Thyroid gland (tissue), 4 donors: ENCODE measurements at places on chromosomes 13 and 19.
A peak's percentile ranks its signal among the peaks of the same experiment; 100 is the strongest.

GRCh38 chr19:14416817-14417231 lies 2.3 kb downstream of the DDX39A start:
- DNase-seq, result no peak
- H3K27me3 ChIP-seq, result no peaks in the 10 kb centered on the region
- peaks cover 34% of the 10 kb centered on the region for H3K4me1 ChIP-seq

DNA sequence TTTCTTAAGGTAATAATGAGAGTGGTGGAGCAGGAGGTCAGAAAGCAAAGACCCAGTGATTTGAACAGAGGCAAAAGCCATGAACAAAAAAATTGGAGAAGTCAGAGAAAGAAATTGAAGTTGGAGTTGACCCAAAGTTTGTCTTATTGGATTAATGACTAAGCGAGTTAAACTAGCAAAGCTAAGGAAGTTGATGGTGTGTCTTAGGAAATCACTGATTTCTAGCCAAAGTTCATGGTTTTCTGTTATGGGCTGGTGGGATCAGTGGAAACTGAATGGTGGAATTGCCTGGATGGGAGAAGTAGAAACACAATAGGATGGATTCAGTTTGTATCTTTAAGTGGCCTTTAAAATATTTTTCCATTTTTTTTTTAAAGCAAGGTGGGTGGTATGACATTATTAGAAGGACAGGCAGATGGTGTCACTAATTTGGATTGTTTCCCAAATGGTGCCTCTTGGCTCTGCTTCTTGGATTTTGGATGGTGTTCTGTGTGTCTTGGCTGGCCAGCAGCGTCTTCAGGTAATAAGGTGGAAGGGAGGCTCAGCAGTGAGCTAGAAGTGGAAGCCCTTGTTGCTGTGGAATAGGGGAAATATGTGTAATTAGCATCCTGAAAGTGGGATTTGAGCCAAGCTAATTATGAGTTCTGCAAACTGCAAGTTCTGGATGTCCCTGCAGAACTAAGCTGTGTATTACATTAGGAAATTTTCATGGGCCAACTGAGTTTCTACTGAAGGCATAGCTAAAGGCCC lies 302.9 kb downstream of the LMO7 start:
- H3K4me1 ChIP-seq, result no peaks in the 10 kb centered on the region
- DNase-seq, result peak; percentile 4
- H3K27me3 ChIP-seq, result no peaks in the 10 kb centered on the region
- no peak overlapping the region for H3K27ac ChIP-seq

DNA sequence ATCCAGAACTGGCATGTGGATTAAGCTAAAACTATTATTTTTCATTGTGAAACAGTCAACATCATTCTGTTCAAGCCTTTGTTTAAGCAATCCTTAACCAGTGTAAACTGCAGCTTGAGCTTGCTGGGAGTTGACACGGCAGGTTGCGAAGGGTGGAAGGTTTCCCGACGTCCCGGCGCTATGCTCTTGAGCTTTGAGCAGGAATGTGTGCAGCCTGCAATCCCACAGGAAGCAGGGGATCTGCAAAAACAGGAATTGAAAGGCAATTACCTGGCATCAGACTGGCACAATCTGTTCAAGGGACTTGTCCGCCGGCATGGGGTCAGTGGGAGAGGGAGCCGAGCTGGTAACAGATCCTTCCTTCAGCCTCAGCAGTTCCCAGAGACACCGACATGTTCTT lies 586.7 kb upstream of the SGCG start:
- no peaks in the 10 kb centered on the region for H3K4me1 ChIP-seq
- H3K36me3 ChIP-seq, result no peaks in the 10 kb centered on the region
- H3K4me3 ChIP-seq, result no peak overlapping the region
- no peak for DNase-seq

DNA sequence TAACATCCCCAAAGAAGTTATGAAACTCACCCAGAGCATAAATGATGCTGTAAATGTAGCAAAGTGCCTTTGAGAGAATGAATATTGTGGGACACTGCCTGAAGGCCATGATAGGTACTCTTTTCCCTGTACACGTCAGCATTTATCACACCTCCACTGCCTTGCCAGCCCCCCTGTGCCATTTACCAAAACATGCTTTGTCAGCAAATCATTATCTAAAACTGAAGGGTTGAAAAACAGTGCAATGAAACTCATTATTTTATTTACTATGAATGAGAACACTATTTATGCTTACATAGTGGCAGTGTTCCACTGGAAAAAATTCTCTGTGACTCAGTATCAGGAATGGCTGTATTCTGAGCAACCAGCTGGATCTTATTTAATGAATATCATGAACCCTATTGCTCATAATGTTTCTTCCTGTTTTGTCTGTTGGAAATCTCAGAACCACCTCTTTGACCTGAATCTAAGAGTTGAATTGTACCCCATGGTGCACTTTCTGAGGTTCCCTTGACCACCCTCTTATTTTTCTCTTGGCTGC lies 564.1 kb downstream of the DCT start:
- H3K4me1 ChIP-seq, result no peaks in the 10 kb centered on the region
- DNase-seq, result no peak
- no peaks in the 10 kb centered on the region for H3K27me3 ChIP-seq
- H3K36me3 ChIP-seq, result no peaks in the 10 kb centered on the region
- no peak overlapping the region for H3K4me3 ChIP-seq

DNA sequence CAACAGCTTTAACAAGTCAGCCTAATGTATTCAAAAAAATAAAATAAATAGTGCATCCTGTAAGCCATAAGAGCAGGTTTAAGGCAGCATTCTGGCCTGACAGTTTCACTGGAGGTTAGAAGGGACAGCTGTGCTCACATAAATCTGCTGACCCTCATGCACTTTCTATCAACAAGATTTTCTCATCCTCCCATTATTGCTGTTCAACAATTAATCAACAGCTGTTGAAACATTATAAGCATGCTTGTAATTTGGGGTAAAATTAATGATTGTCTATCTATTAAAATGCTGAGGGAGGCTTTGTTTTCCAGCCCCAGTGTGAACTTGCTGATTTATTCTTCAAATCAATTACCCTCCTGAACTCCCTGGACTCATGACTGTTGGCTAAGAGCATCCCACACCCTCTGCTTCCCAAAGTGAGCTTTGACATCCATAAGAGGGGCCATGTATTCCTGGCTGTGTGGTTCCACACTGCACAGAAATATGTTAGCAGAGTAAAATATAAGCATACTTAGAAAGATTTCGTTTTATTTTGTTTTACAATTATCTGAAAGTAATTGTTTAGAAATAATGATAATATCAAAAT lies 492.4 kb downstream of the EFNB2 start:
- no peak for DNase-seq
- no peak overlapping the region for H3K27ac ChIP-seq
- H3K4me3 ChIP-seq, result no peak overlapping the region
- H3K36me3 ChIP-seq, result no peaks in the 10 kb centered on the region
- no peaks in the 10 kb centered on the region for H3K27me3 ChIP-seq

DNA sequence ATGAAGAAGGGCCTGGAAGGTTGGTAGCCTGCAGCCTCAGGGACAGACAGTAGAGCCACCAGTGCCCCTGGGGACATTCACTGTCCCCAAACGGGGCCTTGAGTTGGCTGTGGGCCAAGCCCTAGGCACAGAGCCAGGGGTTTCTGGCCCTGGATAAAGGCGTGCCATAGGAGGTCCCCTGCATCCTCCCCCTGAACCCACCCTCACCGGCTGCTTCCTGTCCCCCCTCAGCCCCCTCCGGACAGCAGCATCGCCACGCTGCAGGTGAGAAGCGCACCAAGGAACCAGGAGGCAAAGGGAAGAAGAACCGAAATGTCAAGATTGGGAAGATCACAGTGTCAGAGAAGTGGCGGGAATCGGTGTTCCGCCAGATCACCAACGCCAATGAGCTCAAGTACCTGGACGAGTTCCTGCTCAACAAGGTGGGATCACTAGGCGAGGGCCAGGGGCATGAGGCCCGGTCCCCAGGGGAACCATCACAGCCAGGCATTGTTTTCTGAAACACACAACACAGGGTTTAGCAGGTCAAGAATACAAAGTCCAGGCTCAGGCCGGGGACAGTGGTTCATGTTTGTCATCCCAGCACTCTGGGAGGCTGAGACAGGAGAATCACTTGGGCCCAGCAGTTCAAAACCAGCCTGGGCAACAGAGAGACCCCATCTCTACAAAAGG lies 14.6 kb upstream of the USE1 start:
- H3K27me3 ChIP-seq, result no peaks in the 10 kb centered on the region
- H3K36me3 ChIP-seq, result peaks cover 25% of the 10 kb centered on the region
- DNase-seq, result no peak

GRCh38 chr13:26693749-26694463 lies 66.7 kb downstream of the GPR12 start:
- H3K4me1 ChIP-seq, result no peaks in the 10 kb centered on the region
- no peak overlapping the region for H3K27ac ChIP-seq
- H3K27me3 ChIP-seq, result no peaks in the 10 kb centered on the region
- DNase-seq, result no peak

GRCh38 chr19:1501200-1501595 lies 10.2 kb downstream of the REEP6 start:
- H3K27ac ChIP-seq, result no peak overlapping the region
- no peak for DNase-seq

DNA sequence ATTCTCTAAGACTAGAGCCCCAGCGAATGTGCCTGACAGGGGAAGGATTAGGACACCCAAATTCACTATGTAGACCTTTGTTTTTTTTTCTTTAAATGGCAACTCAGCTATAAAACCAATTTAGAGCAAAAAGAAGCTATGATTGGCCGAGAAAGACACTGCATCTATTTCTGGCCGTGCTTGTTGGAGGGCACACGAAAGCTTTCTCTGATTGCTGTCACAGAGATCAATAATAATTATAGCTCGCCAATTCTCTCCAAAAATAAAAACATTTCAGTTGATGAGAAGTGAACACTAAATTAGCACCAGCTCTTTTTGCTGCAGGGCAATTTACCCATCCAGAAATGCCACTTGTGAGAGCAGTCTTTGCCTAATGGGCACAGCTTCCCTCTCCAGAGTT lies 31.2 kb downstream of the CBY2 start:
- H3K4me1 ChIP-seq, result no peaks in the 10 kb centered on the region
- no peaks in the 10 kb centered on the region for H3K27me3 ChIP-seq
- no peak overlapping the region for H3K27ac ChIP-seq
- H3K4me3 ChIP-seq, result no peak overlapping the region

GRCh38 chr19:55586976-55587668 lies 6.5 kb upstream of the ZNF579 start:
- peaks cover 20% of the 10 kb centered on the region for H3K4me1 ChIP-seq
- no peaks in the 10 kb centered on the region for H3K27me3 ChIP-seq
- peak overlapping the region; percentile 51 for H3K27ac ChIP-seq
- DNase-seq, result peak; percentile 98
- H3K36me3 ChIP-seq, result no peaks in the 10 kb centered on the region
- H3K4me3 ChIP-seq, result no peak overlapping the region

DNA sequence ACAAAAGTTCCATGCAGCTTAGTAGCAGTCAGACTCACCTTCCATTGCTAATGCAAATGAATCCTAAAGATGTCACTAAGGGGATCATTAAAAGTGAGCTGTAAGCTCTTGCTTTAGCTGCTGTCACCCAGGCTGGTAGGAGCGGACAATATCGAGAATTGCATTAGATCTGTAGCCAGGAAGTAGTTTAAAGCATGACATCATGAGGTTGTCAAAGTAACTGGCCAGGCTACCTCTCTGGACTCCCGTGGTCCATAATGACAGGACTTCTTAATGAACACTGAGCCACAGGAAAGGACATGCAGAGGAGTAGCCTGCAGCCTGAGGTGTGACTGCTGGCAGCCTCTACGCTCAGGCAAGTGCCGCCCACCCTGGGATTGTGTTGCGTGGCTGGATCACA lies 522.3 kb upstream of the NBEA start:
- DNase-seq, result no peak
- H3K4me3 ChIP-seq, result no peak overlapping the region
- H3K27ac ChIP-seq, result no peak overlapping the region
- H3K27me3 ChIP-seq, result no peaks in the 10 kb centered on the region

DNA sequence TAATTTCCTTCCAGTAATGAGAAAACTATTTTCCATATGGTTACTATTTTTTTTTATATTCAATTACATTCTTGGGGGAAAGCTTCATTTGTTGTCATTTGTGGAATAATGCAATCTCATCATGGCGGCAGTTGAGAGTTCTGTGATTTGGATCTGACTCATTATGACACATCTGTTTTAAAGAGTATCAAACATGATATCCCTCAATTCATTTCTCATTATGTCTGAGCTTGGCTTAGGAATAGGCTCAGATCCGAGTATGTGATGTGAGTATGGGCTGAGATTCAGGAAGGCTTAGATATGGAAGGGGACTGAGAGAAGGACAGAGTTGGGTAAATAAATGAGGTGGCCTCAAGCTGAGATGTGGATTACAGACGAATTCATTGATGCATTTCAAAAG lies 64.4 kb downstream of the POSTN start:
- H3K4me3 ChIP-seq, result no peak overlapping the region
- no peaks in the 10 kb centered on the region for H3K4me1 ChIP-seq
- no peaks in the 10 kb centered on the region for H3K27me3 ChIP-seq
- no peaks in the 10 kb centered on the region for H3K36me3 ChIP-seq

DNA sequence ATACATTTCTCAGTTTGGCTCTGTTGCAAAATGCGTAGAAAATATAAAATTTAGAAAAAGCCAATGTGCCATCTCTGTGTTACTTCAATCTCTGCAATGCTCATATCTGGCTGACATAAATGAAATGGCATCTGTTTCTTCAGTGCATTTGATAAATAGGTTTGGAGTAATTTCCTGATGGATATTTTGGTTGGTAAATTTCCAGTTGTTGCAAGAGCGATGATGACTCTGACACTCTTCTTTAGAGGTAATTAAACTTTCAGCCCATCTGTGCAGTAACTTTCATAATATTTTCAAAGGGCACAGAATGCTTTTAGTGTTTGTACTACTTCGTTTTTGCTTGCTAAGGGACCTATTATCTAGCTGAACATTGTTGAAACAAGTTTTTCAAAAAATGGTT lies 1286.4 kb downstream of the PCDH9 start:
- DNase-seq, result no peak
- H3K27me3 ChIP-seq, result no peaks in the 10 kb centered on the region
- H3K4me1 ChIP-seq, result no peaks in the 10 kb centered on the region
- H3K27ac ChIP-seq, result no peak overlapping the region
- H3K36me3 ChIP-seq, result no peaks in the 10 kb centered on the region

DNA sequence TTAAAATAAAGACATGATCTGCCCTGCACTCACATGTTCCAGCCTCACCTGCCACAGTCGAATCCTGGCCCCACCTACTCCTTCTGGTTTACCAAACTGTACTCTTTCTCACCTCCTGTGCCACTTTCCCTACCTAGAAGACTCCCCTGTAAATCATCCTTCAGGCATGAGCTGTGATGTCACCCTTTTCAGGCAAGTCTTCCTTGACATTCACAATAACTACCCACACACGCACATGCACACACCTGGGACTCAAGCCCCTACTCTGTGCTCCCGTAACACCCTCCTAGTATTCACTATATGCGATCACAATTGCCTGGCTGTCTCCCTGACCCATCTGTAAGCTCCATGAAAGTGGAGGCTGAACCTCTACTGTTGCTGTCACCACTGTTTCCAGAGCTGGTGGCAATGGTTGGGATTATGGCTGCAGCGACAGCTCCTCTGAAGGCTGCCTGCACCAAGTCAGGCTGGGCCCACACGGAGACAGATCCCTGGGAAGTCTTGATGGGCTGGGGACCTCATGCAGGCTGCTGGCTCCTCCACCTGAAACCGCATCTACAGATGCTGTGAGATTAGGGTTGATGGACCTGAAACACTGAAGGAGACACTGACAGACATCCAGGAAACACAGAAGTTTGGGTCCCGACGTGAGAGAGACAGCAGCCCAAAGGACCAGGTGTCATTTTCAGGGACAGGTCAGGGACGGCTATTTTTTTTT lies 611.1 kb downstream of the UQCRFS1 start:
- no peaks in the 10 kb centered on the region for H3K27me3 ChIP-seq
- H3K27ac ChIP-seq, result no peak overlapping the region
- H3K4me3 ChIP-seq, result no peak overlapping the region
- no peaks in the 10 kb centered on the region for H3K4me1 ChIP-seq

GRCh38 chr19:33604651-33605050 lies 17.1 kb upstream of the CHST8 start:
- no peak overlapping the region for H3K4me3 ChIP-seq
- no peak for DNase-seq
- no peaks in the 10 kb centered on the region for H3K27me3 ChIP-seq
